ENCODE measurements at places on chromosomes 4 and X. TPM values are rescaled to one million over a fixed set of nuclear protein-coding genes. Genes with fewer than 3 reads are reported as not detected.

The TKTL2 gene
- not detected for total RNA-seq

The MAPK10 gene
- 2.4 TPM for total RNA-seq

The IGSF1 gene
- total RNA-seq = 0.17 TPM

The PTCHD1 gene
- total RNA-seq = under 0.01 TPM

The ASB12 gene
- total RNA-seq = not detected

The SPANXD gene
- total RNA-seq = not detected

The TACR3 gene
- not detected for total RNA-seq

The GAR1 gene
- 1.5 TPM for total RNA-seq

The TASL gene
- 3.5 TPM for total RNA-seq

The SSX4B gene
- total RNA-seq = not detected

The ERAS gene
- not detected for total RNA-seq

The MAGEC3 gene
- not detected for total RNA-seq

The MAP3K15 gene
- 0.28 TPM for total RNA-seq

The FAM9B gene
- not detected for total RNA-seq

The ITGB1BP2 gene
- 1.1 TPM for total RNA-seq

The JAKMIP1 gene
- not detected for total RNA-seq

The N4BP2 gene
- 17.0 TPM for total RNA-seq

The SLC9B1 gene
- 0.51 TPM for total RNA-seq

The HSFX2 gene
- total RNA-seq = not detected

The TRAM1L1 gene
- 0.56 TPM for total RNA-seq

The NKX1-1 gene
- total RNA-seq = not detected

The F9 gene
- 98.4 TPM for total RNA-seq

The SYTL4 gene
- total RNA-seq = 26.2 TPM

The SMR3B gene
- not detected for total RNA-seq

The GLUD2 gene
- total RNA-seq = 11.3 TPM

The ABCG2 gene
- 23.6 TPM for total RNA-seq

The BMP3 gene
- not detected for total RNA-seq

Measured in liver (tissue), 10 donors.